Activated CD4-positive, CD25-positive, alpha-beta regulatory T cell (primary cell): ENCODE measurements at places on chromosomes 7 and 10.

- no peak for DNase-seq
Observed at GRCh38 chr10:127880557-127880956, 12.2 kb downstream of the CLRN3 start.

GRCh38 chr10:23585186-23585585, 146.3 kb downstream of the OTUD1 start:
- no peak for DNase-seq

DNA sequence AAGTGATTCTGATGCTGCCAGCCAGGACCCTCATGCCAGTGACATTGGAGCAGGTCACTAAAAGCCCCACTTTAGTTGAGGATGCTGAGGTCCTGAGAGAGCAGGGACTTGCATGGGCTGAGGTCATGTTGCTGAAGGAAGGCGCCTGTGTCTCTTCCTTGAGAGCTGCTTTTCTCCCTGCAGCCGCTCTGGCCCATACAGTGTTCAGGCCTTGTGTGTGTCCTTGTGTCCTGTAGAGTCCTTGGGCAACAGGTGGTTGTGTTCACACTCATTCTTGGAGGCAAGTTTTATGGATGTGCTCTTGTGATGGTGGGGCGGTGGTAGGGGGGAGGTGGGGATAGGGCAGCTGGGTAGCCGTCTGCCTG, 33.3 kb downstream of the TSPAN14 start:
- DNase-seq, result no peak

DNA sequence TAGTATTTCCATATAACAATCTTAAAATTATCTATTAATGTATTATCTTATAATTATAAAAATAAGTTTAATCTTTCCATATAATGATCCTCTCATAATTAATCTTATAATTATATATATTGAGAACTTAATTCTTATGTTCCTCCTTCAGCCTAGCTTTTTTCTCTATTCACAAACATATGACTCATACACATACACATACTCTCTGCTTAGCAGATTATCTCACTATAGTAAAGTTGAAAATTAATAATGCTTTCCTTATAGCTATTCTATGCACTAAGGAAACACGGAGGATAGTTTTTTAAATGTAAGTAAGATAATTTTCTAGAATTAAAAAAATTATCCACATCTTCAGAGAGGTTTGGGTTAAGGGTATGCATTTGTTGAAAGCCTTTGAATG, 47.7 kb upstream of the ITGB8 start:
- no peak for DNase-seq

DNA sequence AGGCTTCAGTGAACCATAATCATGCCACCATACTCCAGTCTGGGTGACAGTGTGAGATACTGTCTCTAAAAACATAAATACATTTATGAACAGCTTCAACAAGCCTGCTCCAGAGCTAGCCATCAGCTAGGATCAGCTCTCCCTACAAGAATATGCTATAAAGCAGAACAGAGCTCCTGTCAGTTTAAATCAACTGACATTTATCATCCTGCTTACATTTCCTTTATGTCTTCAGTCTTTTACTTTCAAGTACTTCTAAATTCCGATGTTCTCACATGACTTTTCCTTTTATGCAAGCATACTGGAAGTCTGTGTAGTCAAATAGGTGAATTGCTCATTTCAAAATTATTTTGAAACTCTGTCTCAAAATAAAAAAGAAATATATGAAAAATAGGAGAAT, 64.6 kb downstream of the COA1 start:
- no peak for DNase-seq

- no peak for DNase-seq
Observed at GRCh38 chr7:22153432-22154142, 203.4 kb downstream of the RAPGEF5 start.

DNA sequence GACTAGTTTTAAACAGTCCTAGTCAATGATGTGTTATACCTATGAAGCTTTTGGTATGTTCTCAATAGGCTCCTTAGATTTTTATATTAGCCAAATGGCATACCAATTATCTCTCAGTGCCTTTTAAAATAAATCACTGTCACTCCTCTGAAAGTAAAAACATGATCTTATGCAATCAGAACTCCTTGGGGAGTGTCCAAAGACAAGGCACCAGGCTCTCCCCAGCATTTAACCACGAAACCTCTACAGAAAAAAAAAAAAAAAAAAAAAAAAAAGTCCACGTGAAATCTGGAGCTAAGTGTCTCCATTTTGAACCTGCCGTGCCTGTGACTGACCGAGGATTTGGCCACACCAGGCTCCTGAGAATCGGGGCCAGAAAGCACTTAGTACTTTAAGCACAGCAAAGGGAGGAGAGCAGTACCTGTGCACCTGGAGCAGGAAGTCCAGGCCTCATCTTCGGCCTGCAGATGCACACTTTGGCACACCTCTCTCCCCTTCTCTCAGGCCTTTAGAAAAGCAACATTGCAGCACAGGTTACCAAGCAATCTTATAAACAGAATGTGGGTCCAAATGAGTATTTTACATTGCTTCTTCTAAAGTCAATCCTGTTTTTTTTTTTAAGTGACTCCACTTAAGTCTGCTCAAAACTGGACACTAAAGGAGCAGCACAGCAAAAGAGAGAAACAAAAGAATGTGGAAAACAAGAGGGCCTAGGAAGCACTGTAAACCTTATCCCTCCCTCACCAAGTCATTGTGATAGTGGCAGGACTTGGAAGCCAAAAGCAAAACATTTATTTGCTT, 1.5 kb downstream of the FAM13C start:
- DNase-seq, result no peak

GRCh38 chr7:22872096-22872807, 49.6 kb upstream of the TOMM7 start:
- DNase-seq, result no peak

- no peak for DNase-seq
Observed at GRCh38 chr10:129602938-129603535, 136.0 kb downstream of the MGMT start.
